ENCODE measurements at places on chromosomes 16 and 17.

- no peak for DNase-seq
Observed at GRCh38 chr17:9929871-9930270, 24.8 kb upstream of the RCVRN start.

DNA sequence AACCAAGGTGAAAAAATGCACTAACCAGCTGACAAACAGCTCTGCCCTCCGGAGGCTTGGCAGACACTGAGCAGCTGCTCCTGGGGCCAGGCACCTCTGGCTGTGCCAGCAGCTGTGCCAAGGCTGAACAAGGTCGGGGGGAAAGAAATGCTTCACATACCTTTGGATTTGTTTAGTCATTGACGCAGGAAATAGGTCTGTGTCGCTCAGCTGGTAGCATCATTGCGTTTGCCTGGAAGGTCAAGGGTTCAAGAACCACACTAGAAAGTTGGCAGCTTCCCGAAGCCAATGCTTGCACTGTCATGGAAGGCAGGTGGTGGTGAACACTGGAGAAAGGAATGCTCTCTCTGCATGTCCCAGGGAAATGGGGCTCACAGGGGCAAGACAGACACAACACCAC is 63.5 kb downstream of the PCTP start:
- no peak for DNase-seq

- DNase-seq, result no peak
Observed at GRCh38 chr17:15408803-15409202, 58.6 kb downstream of the CDRT4 start.

DNA sequence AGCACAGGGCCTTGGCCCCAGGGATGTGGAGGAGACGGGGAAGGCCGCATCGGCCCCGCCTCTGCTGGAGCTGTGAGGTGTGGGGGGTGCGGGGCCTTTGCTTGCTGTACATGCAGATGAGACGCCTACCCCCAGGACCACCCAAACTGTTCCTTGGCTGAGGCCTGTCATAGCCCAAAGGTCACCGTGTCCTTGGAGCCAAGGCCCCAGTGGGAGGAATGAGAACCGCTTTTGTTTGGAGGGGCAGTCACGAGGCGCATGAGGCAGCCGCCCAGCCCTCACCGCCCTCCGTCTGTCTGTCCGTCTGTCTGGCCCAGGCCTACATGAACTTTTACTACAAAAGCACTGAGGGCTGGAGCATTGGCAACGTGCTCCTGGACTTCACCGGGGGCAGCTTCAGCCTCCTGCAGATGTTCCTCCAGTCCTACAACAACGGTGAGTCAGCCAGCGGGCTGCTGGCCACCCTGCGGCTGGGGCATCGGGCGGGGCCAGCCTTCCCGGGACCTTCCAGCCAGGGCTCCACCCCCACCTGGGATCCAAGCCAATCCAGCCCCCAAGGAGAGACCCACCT is 8.8 kb downstream of the TAX1BP3 start:
- DNase-seq, result no peak

- no peak for DNase-seq
Observed at GRCh38 chr17:59846394-59847165, 46.2 kb downstream of the TUBD1 start.

- no peak for DNase-seq
Observed at GRCh38 chr16:8622315-8622656, 788 bp downstream of the METTL22 start.

DNA sequence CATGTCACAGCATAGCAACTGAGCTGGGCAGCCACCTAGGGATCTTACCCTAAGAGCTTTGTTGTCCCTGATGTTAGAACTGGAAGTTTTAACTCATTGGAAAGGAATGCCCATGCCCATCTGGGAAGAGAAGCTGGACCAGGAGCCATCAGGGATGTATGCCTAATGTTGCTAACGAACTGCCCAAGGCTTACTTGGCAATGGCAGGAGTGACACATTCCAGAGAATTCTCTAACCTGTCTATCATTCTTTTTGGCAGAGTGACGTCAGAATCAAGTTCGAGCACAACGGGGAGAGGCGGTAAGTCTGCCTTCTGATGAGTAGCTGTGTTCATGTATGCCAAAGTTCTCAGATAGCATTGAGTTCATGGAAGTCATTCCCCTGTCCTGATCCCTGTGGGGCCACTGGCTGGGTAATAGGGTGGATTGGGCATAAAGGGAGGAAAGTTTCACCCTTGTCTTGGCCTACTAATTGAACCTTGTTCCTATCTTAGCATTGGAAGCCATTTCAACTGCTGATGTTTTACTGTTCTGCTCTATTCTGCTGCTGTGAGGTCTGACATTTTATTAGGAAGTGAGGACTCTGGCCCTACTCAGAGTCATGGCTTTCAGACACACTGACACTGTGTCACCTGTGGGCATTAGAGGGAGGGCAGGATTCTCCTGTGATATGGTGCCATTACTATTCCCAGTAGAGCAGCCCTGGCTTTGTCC is 23.7 kb downstream of the MAP3K3 start:
- DNase-seq, result no peak

- no peak for DNase-seq
Observed at GRCh38 chr17:19904924-19905323, 37.2 kb upstream of the ULK2 start.

- no peak for DNase-seq
Observed at GRCh38 chr17:76054112-76054476, 18.2 kb downstream of the SRP68 start.
